ENCODE measurements at places on chromosomes 7 and 10. TPM values are rescaled to one million over a fixed set of nuclear protein-coding genes. Genes with fewer than 3 reads are reported as not detected.

The IFT22 gene
- total RNA-seq: 42.4 TPM

The BAIAP2L1 gene
- total RNA-seq: 120 TPM

DNA sequence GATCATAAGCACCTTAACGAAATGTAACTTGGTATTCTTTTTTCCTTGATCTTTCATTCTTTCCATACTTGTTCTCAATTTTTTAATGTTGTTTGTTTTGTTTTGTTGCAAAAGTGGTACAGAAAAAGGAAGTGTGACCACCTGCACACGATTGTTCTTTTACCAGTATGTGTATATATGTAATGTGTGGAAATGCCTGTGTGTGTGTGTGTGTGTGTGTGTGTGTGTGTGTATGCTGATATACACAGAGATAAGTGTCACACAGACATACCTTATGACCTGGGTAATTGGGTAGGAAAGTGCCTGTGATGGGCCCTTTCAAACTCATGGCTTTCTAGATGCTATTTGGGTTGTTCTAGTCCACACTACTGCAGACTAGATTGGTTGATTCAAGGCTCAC, 14.0 kb downstream of the INHBA start:
- DNase-seq: no peak

DNA sequence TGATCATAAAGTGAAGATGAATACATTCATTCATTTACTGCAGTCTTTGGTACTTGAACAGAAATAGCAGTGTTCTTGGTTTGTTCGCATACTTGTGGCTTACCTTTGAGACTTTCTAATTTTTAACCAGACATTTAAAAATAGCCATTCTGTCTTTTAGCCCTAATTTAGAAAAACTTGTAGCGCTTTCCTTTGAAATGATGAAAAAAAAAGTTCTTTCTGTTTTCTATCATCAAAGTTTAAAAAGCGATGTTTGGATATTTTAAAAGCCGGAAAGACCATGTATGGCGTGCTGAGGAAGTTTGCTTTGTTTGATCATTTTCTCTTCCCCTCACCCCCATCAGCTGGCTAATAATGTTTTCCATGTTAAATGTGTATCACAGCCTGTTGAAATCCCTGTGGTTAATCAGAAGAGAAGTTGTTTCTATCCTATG, 116.3 kb downstream of the CUX1 start:
- no peak for DNase-seq

DNA sequence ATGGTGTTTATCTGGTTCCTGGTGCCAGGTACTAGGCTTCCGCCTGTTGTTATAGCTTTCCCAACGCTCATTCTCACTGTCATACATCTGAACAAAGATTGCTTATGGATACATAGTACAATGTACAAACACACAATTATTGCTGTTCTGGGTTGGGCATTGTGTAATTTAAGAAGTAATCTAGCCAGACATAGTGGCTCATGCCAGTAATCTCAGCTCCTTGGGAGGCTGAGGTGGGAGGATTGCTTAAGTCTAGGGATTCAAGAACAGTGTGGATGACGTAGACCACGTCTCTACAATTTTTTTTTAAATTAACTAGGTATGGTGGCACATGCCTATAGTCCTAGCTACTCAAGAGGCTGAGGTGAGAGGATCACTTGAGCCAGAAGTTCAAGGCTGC, 9.3 kb upstream of the CROT start:
- DNase-seq: no peak

- DNase-seq: no peak
These were observed 38.4 kb downstream of the TMEM229A start for GRCh38 chr7:123994449-123994848.

GRCh38 chr7:7911369-7912123, 57.0 kb upstream of the GLCCI1 start:
- DNase-seq: no peak

DNA sequence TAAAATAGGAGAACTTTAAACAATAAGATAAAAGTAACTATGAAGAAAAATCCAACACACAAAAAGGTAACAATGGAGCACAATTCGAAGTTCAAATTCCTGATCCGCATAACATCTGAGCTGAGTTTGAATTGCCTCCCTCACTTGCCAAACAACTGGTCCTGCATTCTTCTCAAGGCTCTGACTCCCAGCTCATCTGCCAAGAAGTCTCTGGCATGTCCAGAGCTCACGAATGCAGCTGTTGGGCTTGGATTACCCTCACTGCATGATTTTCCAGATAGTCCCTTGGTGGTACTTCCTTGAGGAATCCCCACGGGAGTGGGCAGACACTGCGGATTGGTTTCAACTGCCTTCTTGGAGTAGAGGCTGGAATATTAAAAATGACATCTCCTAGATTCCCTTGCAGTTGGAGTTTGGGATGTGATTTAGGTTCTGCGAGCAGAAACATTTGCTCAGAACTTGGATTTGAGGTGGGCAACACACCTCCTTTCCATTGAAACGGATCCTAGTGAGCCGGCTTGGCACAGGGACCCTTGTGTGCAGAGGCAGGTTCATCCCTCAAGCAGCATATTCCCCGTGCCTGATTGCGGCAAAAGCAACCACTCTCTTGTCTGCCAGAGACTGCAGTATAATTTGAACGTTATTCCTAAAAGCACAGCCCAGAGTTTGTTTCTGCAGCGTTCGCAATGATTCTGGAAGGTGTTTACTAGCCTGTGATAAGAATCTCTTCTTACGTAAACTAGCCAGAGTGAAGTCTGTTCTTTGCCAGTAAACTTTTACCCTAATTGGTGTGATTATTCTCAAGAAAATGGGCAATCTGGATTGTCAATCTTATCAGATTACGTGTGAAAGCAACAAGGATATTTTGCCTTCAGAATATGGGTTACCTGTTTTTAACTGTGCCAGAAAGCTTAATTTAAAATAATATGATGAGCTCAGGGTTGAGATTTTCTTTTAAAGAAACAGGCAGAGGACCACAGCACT, 23.4 kb upstream of the PRKCQ start:
- no peak for DNase-seq

DNA sequence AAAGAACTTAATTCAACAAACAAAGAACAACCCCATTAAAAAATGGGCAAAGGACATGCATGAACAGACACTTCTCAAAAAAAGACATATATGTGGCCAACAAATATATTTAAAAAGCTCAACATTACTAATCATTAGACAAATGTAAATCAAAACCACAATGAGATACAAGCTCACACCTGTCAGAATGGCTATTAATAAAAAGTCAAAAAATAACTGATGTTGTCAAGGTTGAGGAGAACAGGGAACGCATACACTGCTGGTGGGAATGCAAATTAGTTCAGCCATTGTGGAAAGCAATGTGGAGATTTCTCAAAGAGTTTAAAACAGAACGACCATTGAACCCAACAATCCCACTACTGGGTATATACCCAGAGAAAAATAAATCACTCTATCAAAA, 19.1 kb downstream of the ZFAND4 start:
- no peak for DNase-seq

- no peak for DNase-seq
These were observed 51.8 kb upstream of the BMPER start for GRCh38 chr7:33853361-33854062.

DNA sequence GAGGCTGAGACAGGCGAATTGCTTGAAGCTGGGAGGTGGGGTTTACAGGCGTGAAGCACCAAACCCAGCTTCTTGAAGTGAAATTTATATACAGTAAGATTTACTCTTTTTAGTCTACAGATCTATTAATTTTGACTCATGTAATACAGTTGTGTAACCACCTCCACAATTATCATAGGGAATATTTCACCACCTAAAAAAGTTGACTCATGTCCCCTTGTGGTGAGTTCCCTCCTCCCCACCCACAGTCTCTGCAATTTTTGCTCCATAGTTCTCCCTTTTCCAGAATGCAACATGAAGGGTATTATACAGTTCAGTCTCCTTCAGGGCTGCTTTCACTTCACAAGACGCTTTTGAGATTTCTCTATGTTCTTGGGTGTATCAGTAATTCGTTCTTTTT, 156.8 kb downstream of the FAM107B start:
- no peak for DNase-seq

Measured in Panc1 (cell line).